Heart left ventricle (tissue), 16 donors: ENCODE measurements at places on chromosomes 4 and X. TPM values are rescaled to one million over a fixed set of nuclear protein-coding genes. Genes with fewer than 3 reads are reported as not detected.

GRCh38 chr4:37847311-37847884, 20.9 kb downstream of the PGM2 start:
- no peak overlapping the region for H3K4me3 ChIP-seq
- H3K27me3 ChIP-seq: no peaks in the 10 kb centered on the region
- peaks cover 11% of the 10 kb centered on the region for H3K4me1 ChIP-seq
- H3K27ac ChIP-seq: no peak overlapping the region

DNA sequence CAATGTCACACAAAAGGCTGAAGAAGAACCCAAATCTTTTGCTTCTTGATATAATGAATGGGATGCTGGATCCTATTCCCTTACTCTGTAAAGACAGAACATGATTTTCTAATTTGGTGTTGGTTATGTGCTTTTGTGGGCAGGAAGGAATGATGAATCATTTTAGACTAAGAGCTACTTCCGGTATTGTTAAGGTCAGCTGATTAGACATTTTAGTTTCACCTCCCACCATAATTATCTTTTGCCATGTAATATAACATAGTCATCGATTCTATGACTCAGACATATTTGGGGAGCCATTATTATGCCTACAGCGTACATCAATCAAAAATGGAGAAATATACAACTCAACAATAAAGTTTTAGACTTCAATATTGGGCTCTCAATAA, 265.3 kb downstream of the ZNF674 start:
- H3K4me3 ChIP-seq: no peak overlapping the region
- H3K27ac ChIP-seq: no peak overlapping the region
- H3K4me1 ChIP-seq: no peaks in the 10 kb centered on the region
- H3K27me3 ChIP-seq: no peaks in the 10 kb centered on the region

The GIMD1 gene
- not detected for total RNA-seq

The ABCG2 gene
- total RNA-seq: 1.9 TPM
